ENCODE measurements at places on chromosomes 6 and 20.

GRCh38 chr6:111603040-111603439, 2.6 kb downstream of the TRAF3IP2 start:
- DNase-seq: no peak

DNA sequence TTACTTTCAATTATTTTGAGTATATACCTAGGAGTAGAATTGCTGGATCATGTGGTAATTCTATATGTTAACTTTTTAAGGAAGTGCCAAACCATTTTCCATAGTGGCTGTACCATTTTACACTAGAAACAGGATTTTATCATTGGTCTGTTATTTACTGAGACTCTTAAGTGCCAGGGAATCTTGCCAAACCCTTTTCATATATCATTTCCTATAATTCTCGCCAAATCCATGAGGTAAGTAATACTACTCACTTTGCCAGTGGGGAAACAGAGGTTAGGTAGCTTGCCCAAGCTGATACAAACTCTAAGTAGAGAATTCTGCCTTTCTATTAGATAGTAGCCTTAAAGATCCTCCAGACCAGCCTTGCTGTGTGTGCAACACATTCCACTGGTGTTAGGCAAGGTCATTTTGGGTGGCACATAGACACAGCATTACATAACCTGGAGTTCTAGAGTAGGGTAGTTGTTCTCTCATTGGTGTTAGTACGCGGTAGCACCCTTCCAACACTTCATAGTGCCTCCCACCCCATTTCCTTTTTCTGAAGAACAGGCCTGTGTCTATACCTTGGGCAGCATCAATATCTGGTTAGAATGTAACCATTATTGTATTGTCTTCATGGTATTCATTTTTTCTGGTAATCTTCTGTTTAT, 65.5 kb downstream of the ARID1B start:
- DNase-seq: no peak

- no peak for DNase-seq
These were observed 142.7 kb downstream of the ARID1B start for GRCh38 chr6:156919814-156920369.

DNA sequence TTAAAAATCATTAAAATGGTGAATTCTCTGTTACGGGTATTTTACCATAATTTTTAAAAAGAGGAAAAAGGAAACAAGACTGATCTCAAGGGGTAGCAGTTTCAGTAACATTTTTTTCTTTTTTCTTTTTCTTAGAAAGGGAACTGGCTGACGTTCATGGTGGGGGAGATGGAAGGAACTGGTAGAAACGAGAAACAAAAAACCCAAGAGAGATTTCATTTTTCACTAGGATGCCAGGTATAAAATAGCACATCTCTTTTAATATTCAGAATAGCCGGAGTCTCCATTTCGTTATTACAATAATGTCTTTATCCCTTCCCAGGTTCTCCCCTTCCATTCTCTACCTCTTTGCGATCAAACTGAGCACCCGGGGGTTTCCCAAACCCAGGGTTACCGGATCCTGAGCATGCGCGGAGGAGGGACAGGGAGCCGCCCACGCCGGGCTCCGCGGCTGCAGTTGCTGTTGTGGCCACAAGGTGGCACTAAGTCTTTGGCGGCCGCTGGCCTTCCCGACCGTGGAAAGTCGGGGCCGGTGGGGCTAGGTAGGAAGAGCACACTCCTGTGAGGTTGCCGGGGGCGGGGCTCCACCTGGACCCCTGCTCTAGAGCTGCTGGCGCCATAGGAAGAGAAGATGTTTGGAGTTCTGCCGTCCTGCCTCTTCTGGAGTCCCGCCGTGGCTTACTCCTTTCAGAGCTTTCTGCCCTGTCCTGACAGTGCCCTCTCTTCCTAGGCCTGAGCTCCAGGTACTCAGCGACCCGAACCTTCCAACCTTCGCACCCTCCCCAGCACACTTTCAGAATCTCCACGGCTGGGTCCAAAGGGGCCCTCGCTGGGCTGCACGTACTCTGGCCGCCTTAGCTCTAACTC, 146.8 kb downstream of the SH3BGRL2 start:
- DNase-seq: peak; percentile 49

GRCh38 chr20:53322651-53323050, 271.0 kb downstream of the ZNF217 start:
- DNase-seq: no peak

- no peak for DNase-seq
These were observed 7.8 kb upstream of the MTG2 start for GRCh38 chr20:62174870-62175624.

- no peak for DNase-seq
These were observed 169.4 kb upstream of the JAG1 start for GRCh38 chr20:10843146-10843711.

GRCh38 chr6:727856-728255, 34.9 kb upstream of the EXOC2 start:
- no peak for DNase-seq

DNA sequence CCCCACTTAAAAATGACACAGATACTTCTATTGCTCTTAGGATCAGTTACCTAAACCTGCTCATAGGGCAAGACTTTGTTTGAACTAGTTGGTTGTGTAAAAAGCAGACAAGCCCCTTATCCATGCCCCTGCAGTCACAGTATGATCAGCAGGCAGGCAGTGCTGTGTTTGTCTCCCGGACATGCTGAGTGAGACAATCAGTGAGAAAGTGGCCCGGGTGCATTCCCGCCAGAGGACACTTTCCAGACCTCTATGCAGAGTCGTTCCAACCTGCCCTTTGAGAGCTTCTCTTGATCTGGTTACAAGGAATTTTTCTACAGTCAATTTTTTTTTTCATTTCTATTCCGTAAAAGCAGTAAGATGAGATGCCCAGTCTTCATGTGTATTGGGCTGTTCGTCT, 6.2 kb downstream of the LSM14B start:
- DNase-seq: no peak
